Stimulated activated CD4-positive, alpha-beta T cell treated with anti-CD3 and anti-CD28 coated beads, TNF-alpha, amount 100 ng/mL, for 24 hours (primary cell): ENCODE measurements at places on chromosomes 1 and 21.

DNA sequence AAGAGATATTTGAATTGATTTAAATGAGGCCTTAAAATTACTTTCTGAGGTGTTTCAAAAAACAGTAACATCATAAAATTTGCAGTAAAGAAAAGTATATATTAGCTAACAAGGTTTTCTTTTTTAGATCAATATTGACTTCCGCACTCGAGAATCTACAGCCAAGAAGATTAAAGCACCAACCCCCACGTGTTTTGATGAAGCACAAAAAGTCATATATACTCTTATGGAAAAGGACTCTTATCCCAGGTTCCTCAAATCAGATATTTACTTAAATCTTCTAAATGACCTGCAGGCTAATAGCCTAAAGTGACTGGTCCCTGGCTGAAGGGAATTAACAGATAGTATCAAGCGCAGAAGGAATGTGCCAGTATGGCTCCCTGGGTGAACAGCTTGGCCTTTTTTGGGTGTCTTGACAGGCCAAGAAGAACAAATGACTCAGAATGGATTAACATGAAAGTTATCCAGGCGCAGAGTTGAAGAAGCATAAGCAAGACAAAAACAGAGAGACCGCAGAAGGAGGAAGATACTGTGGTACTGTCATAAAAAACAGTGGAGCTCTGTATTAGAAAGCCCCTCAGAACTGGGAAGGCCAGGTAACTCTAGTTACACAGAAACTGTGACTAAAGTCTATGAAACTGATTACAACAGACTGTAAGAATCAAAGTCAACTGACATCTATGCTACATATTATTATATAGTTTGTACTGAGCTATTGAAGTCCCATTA is 3.6 kb downstream of the RGS1 start:
- no peak for DNase-seq

- DNase-seq: no peak
Observed at GRCh38 chr1:119549719-119550132, 42.7 kb downstream of the HSD3B1 start.

DNA sequence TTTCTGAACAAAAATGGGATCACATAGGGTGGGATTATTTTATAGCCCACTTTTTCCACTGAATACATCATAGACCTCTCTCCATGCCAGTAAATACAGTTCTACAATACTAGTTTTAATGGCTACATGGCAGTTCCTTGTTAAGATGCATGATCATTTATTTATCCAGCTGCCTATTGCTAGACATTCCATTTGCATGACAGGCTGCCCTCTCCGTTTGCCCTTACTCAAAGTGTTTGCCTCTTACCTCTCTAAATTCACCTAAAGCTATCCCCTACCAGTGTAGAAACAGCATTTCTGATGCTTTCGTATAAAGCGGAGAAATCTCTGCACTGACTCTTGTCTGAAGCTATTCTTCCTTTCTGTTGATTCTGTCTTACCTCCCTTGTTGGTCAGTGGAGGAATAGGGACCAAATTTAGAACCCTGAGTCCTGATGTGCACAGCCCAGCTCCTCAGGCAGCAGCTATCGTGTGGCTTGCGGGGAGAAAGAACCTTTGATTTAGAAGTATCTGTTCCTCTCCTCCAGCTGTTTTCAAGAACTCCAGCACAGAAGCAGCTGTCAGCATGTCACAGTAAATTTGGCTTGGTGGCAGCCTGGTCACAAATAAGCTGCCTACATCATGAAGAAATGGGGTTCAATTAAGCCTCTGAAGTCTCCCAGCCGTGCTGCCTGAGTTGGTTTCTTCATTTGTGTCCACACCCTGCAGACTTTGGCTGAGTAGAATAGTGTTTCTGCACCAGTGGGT is 337.3 kb downstream of the PRDM2 start:
- DNase-seq: no peak

GRCh38 chr1:2381741-2382620 is 9.4 kb downstream of the MORN1 start:
- peak; percentile 51 for DNase-seq

- DNase-seq: no peak
Observed at GRCh38 chr1:233261206-233261605, 34.3 kb downstream of the PCNX2 start.

DNA sequence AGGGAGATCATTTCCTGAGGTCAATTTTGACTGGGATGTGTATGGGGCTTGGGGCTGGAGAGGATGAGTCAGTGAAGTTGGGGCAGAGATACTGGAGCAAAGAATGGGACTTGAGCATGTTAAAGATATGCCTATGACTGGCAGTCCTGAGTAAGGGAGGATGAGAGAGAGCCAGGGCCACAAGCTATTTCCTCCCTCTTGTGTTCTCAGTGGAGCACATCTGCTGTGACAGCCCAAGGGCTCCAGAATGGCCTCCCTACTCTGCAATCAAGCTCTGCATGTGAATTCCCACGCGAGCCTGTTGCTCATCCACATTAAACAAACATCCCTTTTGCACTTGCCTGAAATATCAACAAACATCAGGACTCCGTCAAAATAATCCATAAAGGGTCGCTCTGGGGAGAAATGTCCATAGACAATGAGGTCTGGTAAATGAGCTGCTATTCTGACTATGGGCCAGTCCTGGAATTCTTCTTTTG is 9.2 kb downstream of the ADCY10 start:
- no peak for DNase-seq

GRCh38 chr1:9643351-9644256 is 7.9 kb upstream of the PIK3CD start:
- DNase-seq: no peak

DNA sequence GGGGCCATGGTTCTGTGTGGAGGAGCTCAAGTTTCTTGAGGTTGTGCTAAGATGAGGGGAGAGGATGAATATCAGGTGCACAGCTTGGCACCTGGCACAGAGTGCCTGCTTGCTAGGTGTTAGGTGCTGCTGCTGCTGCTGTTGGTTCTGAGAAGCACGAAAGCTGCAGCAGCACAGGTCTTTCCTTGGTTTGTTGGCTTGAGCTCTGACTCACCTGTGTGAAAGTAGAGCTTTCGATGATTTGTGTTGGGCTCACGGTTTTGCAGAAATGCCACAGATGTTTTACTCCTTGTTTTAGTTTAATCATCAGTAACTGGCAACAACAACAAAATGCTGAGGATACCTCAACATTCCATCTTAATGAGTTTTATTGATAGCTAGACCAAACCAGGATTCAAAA is 221.6 kb downstream of the BRINP2 start:
- no peak for DNase-seq

GRCh38 chr1:178451529-178451928 is 45.2 kb downstream of the CLEC20A start:
- DNase-seq: no peak

- DNase-seq: no peak
Observed at GRCh38 chr21:37555672-37556261, 189.2 kb downstream of the DYRK1A start.

DNA sequence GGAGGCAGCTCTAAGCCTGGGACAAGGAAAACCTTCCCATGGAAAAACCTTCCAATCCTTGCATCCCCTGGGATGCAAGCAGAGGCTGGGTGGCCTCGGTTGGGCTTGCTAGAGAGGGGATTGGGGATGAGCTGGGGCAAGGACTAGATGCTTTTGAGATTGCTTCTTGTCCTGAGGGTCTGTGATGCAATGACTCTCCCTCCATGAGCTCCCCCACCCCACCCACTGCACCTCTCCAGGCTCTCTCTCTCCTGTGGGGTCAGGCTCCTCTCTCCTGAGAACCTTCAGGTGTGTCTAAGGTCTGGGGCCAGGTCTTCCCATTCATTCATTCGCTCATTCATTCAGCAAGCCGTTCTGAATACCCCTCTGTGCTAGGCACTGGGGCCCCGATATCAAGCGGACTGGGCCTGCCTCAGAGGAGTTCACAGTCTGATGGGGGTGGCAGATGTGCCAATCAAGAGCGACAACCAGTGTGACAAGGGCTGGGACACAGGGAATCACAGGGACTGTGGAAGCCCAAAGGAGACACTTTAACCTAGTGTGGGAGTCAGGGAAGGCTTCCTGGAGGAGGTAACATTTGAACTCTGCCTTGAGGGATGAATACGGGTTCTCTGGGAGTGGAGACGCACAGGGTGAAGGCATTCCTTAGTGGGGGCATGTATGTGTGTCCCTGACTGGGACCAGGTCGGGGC is 6.5 kb downstream of the LDLRAD1 start:
- DNase-seq: no peak

DNA sequence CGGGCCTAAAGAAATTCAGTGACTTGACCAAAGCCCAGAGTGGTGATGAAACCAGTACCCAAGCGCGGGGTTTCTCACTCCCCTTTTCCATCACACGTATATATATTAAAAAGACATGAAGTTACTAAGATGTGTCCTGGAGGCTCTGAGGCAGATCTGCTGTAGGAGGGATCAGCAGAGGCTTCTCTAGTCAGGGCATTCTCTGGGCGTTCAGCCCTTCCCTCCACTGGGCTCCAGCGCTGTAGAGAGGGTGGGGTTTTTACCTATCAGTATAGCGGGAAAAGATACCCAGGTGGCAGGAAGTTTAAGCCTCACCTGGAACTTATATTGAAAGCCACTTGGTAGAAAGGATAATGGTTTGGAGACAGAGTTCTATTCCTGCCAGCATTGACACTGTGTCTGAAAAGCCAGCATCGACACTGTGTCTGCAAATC is 862 bp upstream of the PLEKHO1 start:
- DNase-seq: no peak

GRCh38 chr1:51976846-51977602 is 13.5 kb downstream of the RAB3B start:
- no peak for DNase-seq

- DNase-seq: no peak
Observed at GRCh38 chr1:37083603-37084002, 49.3 kb upstream of the GRIK3 start.

DNA sequence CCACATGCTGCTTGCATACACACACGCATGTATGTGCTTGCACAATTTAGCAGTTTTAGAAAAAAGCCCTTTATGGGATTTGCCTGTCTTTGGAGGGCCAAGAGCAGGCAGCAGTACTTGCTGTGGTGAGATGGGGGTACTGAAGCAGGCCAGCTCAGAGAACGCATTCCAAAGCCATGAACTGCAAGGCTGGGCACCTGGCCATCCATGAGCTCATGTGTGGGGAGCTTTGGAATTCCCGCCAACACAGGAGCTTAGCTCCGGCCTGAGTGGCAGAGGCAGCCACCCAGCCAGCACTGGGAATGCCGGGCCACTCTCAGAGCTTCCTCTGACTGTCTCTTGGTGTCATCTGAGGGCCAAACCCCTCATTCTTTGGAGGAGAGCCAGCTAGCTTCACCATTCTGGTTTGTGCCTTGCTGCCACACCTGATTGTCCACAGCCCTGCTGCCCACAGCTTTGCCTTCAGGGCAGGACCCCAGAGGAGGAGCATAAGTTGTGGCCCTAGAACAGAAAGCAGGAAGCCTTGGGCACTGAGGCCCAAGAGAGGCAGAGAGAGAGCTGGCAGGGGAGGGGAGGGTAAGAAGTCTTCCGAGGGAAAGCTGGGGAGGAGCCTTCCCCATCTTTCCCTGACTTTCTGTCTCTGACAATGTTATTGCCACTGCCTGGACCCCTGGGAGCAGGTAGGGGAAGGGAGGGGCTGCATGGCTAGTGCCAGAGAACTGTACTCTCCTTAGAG is 92.1 kb upstream of the POU3F1 start:
- no peak for DNase-seq

DNA sequence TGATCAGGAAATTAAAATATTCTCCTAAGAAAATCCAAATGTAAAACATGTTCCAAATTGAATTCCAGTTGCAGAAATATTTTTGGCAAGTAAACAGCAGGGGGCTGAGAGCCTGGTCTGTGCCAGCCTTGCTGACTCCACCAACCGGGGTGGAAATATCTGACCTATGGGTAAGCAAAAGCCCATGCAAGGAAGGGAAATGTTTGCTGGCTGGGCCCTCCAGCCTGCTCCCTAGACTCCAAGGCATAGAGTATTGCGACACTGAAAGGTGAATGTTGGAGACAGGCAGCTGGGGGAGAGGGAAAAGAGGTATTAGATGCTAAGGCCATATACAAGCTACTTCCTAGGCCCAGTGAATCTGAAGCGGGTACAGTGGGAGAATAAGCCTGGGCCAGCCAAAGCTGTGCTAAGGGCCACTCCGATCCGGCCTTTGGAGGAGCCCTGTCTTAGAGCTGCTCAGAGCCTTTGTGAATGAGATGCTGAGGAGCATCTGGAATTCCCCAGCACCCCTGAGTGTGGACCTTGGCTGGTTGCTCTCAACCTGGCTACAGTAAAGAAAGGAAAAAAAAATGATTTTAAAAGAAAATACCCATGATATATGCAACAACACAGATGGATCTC is 24.9 kb upstream of the ATP1B1 start:
- no peak for DNase-seq
